Fibroblast of lung (primary cell): ENCODE measurements at places on chromosomes 7 and 10. TPM values are rescaled to one million over a fixed set of nuclear protein-coding genes. Genes with fewer than 3 reads are reported as not detected.
A peak's percentile ranks its signal among the peaks of the same experiment; 100 is the strongest.

GRCh38 chr7:94442639-94443038, 47.9 kb downstream of the COL1A2 start:
- no peak for DNase-seq

DNA sequence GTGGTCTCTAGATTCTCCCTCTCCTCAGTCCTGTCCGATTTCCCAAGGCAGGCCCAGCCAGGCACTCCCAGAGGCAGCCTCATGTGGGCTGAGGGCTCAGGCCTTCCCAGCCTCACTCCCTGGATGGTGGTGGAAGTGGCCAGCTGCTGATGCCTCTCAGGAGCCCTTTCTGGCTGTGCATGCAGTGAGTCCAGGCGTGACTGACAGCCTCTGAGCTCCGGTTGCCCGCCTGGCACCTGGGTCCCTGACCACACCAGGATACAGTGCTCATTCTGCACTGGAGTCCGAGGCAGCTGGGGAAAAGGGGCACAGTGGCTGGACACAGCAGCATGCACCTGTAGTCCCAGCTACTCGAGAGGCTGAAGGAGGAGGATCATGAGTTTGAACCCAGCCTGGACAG, 132.6 kb downstream of the CUL2 start:
- no peak for DNase-seq

The LSM5 gene
- 13.6 and 23.0 TPM in 2 replicates for total RNA-seq

DNA sequence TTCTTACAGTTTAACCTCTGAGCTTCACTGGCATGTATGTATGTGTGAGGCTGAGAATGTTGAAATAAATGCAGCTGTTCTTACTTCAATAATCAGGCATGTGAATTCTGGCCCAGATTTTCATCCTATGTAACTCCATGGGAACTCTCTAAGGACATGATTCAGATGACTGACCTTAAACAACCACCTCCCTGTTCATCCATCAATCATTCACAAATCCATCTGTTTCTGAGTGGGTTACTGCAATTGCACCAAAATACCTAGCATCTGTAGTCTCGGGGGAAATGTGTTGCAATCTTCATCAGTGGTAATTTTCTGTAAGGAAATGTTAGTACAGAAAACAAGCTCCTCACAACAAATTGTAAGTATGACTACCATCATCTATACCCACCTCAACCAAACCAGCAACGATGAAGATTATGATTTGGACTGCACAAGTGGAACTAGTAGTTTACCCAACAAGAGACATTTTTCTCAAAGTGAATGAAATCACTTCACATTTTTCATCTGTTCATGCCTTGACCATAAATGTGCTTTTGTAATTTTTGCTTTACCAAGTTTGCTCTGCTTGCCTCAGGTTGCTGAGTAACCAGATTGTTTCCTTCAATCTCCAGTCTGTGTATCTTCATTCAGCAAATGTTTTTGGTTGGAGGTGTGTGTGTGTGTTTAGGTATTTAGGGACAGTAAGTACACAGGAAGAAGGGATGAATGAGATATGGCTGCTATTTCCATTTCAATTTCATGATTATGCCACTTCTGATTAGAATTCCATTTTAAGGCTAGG, 65.7 kb upstream of the FZD8 start:
- peak; percentile 5 for DNase-seq

DNA sequence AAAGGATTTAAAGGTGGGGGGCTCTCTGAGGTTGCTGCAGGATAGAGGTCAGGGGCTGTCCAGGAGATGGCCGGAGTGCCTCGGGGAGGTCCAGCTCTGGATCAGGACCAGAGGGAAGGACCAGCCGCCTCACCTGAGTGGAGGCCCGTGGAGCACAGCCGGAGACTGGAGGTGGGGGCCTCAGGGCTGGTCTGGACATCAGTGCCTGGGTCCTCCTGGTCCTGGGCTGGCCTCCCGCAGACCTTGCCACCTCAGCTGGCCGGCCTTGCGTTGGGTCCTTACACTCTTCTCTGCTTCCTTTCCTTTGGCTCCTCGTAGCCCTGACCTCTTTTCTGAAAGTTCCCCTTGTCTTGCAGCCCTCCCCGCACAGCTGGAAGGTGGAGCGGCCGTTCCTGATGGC, 2.0 kb downstream of the SUN1 start:
- no peak for DNase-seq

DNA sequence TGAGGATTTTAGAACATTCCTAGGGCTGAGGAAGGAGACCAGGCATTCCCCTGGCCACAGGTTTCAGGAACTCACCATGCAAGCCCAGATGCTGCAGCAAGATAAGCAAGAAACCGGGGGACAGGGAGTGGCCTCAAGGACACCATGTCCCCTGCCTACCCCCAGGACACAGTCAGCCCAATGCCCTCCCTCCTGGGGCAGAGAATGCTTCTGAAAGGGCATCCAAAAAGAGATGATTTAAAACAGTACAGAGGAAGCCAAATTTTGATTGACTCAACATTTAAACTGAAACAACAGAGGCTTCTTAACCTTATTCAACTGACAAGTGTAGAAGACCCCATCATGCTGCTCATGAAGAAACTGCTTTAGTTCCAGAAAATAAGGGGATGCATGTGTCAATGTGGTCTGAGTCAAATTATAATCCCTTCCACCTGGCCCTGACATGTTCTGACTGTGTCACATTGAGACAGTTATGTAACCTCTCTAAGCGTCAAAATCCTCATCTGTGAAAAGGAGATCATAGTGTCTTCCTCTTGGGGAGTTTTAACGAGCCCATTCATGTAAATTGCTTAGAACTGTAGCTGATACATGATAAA, 60.0 kb downstream of the ICA1 start:
- DNase-seq = no peak

GRCh38 chr7:91692800-91693199, 187.7 kb downstream of the MTERF1 start:
- DNase-seq = peak; percentile 43

GRCh38 chr7:105321754-105322455, 66.8 kb downstream of the SRPK2 start:
- no peak for DNase-seq

The LIPJ gene
- under 0.01 and 0.26 TPM in 2 replicates for total RNA-seq

- DNase-seq = no peak
Measured at GRCh38 chr7:37363536-37364491, 84.8 kb downstream of the ELMO1 start.

DNA sequence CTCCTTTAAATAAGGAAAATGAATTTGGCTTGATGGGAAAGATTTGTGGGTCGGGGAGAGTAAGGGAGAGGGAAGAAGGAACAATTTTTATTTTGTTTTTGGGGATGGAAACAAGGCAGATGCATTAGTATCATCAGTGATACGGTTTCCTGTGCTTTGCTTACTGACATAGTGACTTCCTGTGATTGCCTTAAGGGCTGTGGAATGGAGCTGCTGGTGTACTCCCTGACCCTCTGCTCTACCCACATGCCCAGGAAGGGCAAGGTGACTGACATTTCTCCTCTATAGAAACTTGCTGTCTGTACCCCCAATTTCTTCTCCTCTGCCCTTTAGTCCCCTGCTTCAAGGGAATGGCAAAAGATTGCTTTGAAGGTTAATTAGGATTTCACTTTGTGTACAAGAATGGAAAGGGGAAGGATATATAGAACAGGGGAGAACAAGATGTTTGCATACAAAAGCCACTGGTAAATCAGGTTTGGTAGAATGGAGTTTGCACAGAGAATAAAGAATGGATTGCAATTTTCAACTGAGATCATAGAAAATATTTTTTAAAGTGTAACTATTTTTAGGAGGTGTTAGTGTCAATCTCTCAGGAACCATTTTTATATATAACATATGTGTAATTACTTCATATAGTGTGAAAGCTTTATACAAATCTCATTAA, 129.0 kb upstream of the AGR3 start:
- no peak for DNase-seq

The PON1 gene
- not detected in 2 replicates for total RNA-seq

DNA sequence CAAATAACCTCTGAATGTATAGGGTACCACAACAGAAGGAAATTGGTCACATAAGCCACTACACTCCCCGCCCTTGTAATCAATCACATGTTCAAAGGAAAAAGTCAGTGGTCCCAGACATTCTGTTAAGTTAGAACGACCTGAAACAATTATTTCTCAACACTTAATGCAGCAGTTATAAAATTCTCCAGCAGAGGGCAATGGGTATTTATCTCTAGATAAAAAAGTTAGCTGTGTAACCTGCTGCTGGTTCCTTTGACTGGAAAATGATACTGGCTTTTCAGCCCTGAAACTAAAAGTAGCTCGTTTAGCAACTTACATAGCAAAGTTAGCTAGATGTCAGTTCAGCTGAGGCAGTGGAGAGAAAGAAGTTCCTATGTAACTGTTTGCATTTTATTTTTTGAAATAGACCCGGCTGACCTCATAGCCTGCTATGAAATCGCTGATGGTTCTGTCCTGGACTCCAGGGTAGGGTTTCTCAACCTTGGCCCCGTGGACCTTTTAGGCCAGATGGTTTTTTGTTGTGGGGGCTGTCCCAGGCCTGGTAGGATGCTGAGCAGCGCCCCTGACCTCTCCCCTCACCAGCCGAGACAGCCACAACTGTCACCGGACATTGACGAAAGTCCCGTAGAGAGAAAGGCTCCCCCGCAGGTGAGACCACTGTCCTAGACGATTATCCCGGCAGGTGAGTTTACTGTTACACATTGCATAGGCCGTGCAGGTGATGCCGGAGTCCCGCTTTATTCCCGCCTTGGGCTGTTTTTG, 40.2 kb upstream of the PROSER2 start:
- DNase-seq = peak; percentile 43
